Activated CD4-positive, alpha-beta memory T cell treated with anti-CD3 and anti-CD28 coated beads, Interleukin-2, amount 10 ng/mL, durations not matched to agents 7 days and 5 days (primary cell): ENCODE measurements at places on chromosomes 6 and 20. TPM values are rescaled to one million over a fixed set of nuclear protein-coding genes. Genes with fewer than 3 reads are reported as not detected.

TSHZ2 gene
- total RNA-seq, result 5.4 TPM

NKX2-4 gene
- total RNA-seq, result not detected

SLC22A3 gene
- total RNA-seq, result not detected

MYCT1 gene
- not detected for total RNA-seq

DNA sequence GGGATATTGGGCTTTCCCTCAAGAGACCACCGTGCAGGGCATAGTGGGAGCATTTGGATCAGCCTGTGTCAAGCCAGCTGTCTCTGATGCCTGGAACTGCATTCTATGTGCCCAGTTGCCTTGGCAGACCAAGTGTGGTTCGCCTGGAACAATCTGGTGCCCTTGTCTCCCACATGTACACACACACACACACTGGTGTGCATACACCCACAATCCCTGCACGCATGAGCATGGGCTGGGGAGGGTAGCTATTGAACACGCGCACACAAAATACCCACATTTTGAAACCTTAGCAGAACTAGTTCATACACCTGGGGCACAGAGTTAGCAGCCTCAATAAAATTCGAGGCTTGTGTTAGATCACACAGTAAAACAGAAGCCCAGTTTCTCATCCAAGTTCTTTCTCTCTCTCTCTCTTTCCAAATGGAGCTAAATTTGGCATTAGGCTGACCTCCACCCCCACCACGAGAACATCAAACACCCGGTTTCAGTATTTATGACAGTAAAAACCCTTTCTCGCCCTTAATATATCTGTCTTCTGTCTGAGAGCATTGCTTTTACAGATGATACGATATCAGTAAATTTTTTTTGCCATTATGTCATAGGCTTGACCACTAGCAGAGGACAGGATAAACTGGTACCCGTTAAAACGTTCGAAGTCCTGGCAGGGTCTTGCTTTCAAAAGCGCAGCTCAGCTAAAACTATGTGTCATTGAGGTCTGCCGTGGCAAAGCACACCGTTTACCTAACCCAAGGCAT, 18.2 kb upstream of the NFATC2 start:
- DNase-seq, result no peak

- no peak for DNase-seq
These were observed 6.1 kb upstream of the ZMYND8 start for GRCh38 chr20:47362361-47363219.

- no peak for DNase-seq
These were observed 347.8 kb upstream of the PLCB4 start for GRCh38 chr20:8721098-8721497.

DNA sequence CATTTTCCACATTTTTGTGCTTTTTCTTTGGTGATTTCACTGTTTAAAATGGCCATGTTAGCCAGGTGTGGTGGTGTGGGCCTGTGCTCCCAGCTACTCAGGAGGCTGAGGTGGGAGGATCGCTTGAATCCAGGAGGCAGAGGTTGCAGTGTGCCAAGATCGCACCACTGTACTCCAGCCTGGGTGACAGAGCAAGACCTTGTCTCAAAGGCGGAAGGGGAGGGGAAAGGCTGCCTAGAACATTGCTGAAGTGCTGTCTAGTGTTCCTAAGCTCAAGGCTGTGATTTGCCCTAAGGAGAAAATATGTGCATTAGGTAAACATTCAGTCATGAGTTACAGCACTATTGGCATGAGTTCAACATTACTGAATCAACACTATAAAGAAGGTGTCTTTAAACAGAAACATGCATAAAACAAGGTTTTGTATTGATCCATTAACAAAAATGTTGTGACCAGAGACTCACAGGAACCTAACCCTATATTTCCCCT, 14.0 kb downstream of the ZC2HC1B start:
- DNase-seq, result no peak

DNA sequence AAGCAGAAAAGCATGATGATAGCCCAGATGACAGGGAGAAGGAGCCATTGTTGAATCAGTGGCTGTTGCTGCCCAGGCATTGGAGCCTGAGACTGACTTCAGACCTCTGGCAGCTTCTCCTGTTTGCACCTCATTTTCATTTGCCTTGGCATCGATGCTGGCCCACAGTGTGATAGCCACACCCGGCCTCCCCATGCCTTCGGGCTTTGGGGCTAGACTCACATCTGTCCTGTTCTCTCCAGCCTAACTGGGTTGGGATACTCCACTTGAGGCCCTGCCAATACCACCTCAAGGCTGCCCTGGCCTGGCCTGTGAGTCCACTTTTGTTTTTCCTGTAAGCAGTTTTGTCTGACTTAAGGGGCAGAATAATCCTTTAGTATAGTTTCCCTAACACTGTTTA, 140.4 kb downstream of the UST start:
- DNase-seq, result no peak
